ENCODE measurements at places on chromosomes 1 and 21.

DNA sequence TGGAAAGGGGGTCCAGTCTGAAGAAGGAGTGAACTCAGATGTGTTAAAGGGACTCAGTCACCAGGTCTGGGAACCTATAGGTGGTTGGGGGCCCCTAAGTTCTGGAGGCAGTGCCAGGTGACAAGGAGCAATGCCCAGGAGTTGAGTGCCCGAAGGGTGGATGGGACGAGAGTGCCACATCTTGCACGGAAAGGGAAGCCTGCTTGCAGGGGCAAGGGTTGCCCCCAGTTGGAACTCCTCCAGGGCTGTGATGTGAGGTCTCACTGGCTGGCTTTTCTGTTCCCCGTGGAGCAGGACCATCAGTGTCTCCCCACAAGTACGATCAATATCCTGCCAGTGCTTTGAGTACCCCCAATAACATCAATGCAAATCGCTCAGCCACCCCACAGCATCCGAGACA lies 107.3 kb downstream of the TOMM20 start:
- DNase-seq = no peak

GRCh38 chr1:116170721-116171589 lies 59.8 kb downstream of the MAB21L3 start:
- DNase-seq = no peak

DNA sequence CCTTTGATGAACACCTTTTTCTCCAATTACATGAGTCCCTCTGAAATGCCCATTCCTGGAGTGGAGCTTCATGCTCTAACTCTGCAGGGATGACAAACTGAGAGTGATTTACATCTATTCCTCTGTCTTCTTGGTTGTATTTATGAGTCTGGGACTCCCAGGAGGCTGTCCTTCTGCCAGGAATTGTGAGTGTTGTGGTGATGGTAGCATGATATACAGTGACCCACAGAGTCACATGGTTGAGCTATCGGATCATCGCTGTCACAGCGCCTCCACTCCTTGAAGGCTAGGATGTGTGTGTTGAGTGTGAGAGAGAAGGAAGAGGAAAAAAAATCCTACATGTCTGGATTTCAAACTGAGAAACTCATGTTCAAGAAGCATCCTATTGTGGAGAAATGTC lies 163.4 kb upstream of the CACNA1E start:
- DNase-seq = no peak

DNA sequence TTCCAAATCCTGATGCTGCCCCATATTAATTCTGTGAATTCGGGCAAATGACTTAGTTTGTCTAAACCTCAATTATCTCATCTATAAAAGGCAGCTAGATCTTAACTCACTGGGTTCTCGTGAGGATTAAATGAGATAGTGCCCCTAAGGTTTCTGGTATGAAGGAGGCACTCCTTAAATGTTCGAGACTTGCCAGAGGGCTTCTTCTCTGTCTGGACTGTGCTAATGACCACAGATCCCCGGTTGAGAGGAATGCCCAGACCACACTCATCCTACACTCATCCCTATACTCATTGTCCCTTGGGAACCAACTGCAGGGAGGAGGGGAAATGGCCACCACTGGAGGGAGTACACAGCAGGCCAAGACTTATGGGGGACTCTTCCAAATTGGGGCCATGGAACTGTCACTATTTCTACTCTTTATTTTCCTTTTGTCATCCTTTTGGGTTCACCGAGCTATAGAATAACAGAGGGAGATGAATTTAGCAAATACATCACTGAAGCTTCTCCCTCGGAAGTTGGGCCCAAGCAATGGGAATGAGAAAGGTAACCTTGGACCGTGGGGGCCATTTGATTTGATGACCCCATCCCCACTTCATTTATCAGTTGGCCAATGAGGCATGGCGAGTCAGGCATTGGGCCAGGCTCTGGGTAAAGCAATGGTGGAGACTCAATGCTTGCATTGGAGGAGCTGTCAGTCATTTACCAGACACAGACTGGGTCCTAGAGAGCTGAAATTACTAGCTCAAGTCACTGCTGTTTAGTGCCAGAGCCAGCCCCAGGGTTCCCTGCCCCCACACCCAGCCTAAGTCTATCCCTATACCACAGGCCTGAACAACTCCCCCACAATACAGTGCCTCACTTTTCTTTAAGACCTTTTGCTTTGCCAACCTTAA lies 5.1 kb downstream of the ATF3 start:
- DNase-seq = no peak

GRCh38 chr1:14735841-14736240 lies 137.4 kb downstream of the KAZN start:
- DNase-seq = no peak

DNA sequence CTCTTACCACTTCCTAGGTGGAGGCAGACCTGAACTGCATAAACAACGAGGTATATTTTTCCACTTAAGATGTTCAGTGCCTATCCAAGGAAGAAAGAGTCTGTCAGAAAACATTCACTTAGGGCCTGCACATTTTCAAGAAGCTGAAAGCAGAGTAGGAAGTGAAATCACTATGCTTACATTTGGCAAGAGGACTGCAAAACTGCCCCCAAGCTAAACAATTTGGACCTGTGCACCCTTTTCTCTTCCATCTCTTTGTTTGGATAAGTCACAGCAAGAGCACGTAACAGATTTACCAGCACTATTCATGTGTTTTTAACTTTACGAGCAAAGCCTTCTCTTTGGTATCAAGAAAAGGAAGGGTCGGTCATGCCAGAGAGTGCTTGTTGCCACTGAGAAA lies 13.2 kb upstream of the BEND5 start:
- no peak for DNase-seq

GRCh38 chr1:234544087-234544579 lies 65.2 kb upstream of the TARBP1 start:
- no peak for DNase-seq
